ENCODE measurements at places on chromosomes 7 and 10. TPM values are rescaled to one million over a fixed set of nuclear protein-coding genes. Genes with fewer than 3 reads are reported as not detected.

The HGF gene
- total RNA-seq: 1.1 TPM

The NODAL gene
- total RNA-seq: 151 TPM

The RET gene
- total RNA-seq: 16.0 TPM

The CCNJ gene
- total RNA-seq: 26.8 TPM

The PIK3CG gene
- 0.03 TPM for total RNA-seq

The USP6NL gene
- 18.2 TPM for total RNA-seq

All from H7 (cell line).